T1000 (cell line): ENCODE measurements at places on chromosomes 7 and 10.
A peak's percentile ranks its signal among the peaks of the same experiment; 100 is the strongest.

DNA sequence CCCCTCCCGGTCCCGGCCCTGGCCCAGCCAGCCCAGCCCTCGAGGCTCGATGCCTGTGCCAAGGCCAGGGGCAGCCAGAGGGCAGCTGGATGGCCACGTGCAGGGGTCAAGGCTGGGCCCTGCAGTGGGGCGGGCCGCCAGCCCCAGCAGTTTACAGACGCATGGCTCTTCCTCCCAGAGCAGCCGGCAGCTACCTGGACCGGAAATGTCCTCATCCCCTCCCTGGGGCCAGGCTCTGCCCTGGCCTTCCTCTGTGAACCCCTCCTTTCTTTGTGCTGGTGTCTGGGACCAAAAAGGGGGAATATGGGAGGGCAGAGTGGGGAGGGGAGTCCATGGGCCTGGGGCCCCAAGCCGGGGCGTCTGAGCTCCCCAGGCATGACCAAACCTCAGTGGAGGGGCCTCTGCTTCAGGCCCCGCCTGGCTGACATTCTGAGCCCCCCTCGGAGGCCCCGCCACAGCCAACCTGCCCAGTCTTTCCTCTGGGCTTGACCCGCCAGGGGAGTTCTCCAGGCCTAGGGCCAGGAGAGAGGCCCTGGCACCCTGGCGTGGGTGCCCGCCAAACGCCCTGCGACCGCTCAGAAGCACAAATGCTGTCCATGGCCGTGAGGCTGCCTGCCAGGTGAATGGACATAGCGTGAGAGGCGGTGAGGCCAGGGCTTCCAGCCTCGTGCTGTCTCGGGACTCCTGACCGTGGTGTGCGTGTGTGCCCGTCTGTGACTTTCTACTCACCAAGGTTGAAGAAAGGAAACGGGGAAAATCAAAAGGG, 24.7 kb upstream of the AMZ1 start:
- DNase-seq = no peak

- DNase-seq = no peak
Observed at GRCh38 chr10:114545819-114546218, 112.3 kb downstream of the ABLIM1 start.

- no peak for DNase-seq
Observed at GRCh38 chr10:113161066-113161465, 211.0 kb downstream of the TCF7L2 start.

DNA sequence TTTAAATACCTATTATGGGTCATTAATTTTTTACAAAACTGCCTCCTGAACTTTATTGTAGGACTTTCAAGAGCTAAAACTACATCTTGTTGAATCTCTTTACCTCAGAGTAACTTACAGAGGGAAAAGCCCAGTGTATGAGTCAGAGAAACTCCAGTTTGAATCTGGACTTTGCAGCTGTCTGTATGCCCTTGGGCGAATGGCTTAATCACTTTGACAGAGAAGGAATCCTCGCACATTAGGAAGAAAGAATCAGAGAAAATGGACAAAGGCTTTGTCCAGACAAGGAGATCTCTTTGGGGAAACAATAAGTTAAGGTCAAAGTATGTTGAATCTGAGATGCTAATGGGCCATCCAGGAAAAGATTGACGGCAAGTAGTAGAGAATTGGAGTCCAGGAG, 484.2 kb upstream of the CELF2 start:
- peak; percentile 70 for DNase-seq

- no peak for DNase-seq
Observed at GRCh38 chr10:86918022-86918471, 39.4 kb downstream of the MMRN2 start.

- no peak for DNase-seq
Observed at GRCh38 chr7:2945171-2945570, 98.5 kb downstream of the CARD11 start.

DNA sequence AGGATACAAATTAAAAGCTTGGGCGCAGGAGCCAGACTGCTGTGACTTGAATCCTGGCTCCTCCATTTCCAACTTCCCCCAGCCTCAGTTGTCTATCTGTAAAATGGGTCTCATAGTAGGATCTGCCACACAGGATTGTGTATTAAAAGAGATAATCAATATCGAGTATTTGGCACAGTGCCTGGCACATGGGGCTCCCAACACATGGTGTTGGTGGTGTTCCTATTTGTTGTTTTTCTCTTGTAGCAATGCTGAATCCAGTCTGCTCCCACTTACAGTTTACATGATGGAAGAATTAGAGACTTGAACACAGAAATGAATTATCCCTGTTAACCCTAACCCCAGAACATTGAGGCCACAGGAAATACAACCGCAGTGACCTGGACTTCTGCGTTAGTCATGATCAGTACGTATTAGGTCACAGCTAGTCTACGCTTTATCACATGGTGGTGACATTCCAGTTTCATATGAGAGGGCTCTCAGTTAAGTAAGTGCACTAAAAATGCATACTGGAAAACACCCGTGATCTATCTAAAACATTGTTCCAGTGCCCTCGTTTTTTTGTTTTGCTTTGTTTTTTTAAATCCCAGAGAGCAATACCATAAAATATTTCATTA, 169.5 kb upstream of the KLF14 start:
- DNase-seq = no peak

DNA sequence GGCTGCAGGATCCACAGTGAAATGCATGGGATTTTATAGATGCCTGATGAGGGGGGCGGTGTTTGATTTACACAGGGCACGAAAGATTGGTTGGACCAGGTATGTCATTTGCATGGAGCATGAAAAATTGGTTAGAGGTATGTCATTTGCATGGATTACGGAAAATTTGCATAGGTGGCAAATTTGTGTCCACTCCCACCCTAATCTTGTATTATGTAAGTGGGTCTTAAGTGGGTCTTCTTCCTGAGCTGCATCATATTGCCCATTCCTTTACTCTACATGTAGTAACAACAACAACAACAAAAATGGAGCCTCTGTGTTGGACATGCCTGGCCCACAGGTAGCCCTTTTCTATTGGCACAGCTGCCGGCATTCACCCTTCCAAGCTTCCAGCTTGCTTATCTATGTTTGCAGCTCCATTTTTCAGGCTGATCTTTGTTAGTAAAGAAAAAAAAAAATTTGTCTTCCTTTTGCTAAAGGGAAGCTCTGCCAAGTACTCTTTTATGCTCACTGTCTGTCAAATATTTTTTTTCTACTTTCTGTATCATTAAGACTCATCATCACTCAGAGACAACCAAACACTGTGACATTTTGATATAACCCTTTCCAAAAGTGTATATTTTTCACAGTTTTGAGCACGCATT, 10.3 kb upstream of the ZNF273 start:
- no peak for DNase-seq

GRCh38 chr7:137920637-137921399, 74.0 kb upstream of the DGKI start:
- DNase-seq = no peak

DNA sequence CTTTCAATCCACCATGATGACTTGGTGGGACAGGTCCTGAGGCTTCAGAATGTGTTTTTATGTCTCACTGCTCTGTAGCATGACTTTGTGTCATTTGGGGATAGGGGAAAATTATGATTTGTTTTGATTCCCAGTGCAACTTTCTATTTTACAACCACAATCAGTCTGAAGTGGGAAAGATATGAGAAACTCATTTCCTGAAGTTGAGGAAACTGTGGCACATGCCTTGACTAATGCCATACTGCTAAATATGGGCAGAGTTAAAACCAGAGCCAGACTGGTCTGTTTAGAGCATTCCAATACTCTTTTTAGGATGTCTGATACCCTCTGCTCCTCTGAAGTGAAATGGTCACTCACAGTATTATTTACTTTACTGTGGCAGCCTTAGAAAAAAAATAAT, 307.7 kb downstream of the ADRA2A start:
- no peak for DNase-seq

DNA sequence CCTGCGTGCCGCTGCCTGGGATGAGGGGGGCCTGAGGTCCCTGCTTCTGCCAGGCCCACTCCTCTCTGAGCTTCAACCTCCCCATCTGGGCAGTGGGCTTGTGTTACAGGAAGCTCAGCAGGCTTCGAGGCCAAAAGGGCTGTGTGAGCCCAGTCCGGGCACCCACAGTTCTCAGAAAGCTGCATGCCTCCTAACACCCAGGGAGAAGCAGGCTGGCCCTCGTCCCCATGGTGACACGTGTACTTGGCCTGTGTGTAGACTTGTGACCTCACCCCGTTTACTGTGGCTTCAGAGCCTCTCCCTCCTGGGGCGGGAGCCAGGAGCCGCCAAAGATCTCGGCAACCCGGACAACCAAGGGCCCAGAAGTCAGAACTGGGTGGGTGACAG, 2.2 kb upstream of the GRIFIN start:
- no peak for DNase-seq

DNA sequence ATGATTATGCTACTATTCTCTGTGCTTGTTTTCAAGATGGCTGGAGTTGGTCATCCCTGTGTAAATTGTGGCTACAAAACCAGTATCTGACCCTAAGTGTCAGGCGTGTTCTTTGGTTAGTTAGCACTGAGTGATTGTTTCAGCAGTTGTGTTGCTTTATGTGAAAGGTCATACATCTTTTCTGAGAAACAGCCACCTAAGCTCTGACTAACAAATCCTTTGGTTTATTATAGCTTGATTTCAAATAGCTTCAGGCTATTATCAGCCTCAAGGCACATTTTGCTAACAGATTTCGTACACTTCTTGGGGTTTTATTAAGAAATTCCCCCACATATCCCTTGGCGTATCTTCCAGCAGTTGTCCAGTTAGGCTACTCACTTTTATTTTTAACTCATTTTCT, 4.8 kb upstream of the ADRB1 start:
- no peak for DNase-seq

- no peak for DNase-seq
Observed at GRCh38 chr10:15540727-15541126, 169.6 kb upstream of the FAM171A1 start.

DNA sequence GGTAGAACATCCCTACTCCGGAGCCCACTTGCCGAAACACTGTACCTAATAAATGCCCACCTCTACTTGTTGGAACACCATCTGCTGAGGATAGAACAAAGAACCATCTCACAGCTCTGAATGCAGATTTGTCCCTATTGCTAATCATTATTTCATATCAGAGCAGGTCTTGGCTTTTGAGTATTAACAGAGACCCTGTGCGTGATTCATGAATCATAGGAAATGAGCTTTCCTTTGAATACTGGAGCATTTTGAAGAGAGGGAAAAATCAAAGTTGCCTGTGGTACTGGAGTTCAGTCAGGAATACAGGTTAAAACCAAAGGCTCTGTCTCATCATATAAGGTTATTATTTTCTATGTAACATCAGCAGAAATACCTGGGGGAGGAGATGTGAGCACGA, 1132.3 kb downstream of the XPNPEP1 start:
- DNase-seq = no peak

GRCh38 chr10:6973899-6974298, 393.8 kb upstream of the PRKCQ start:
- no peak for DNase-seq

- DNase-seq = no peak
Observed at GRCh38 chr10:61452655-61453641, at the start of gene TMEM26. Gene TMEM26 (minus strand): TSS chr10:61453381. CDS start chr10:61453081, 300 bp downstream.

- DNase-seq = no peak
Observed at GRCh38 chr10:68516766-68517165, 10.6 kb downstream of the SLC25A16 start.

GRCh38 chr10:71241114-71241829, 28.9 kb downstream of the UNC5B start:
- DNase-seq = no peak

GRCh38 chr7:22443370-22444180, 56.4 kb downstream of the STEAP1B start:
- DNase-seq = no peak

DNA sequence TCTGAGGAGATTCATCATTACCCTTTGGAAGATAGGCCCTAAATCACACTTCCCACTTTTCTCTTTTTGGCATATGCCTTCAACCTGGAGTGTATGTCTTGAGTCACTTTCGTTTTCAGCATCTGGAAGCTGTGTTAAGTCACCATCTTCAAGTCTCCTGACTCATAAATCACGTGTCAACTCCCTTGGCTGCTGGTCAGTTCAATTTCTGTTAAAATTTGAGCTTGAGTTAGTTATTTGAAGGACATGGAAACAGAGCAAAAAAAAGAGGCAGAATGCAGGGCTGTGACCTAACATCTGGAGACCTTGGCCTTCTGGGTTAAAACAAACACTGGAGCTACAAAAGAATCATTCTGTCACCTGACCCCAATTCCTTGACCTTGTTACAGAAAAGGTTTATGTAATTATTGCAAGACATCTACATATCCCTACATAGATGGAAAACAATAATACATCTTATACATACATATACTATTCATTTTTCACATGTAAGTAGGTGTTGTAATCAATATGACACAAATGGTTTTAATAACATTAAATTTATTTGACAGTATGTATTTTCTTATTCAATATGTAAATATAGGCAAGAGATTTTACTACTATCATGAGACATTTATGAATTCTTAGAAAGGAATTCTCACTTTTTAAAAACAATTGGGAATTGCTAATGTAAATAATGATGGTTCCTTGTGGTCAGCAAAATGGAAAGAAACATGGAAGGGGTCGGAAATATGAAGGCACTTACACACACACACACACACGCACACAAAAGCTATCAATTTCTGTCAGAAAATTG, 169.7 kb upstream of the PHYHIPL start:
- no peak for DNase-seq

- no peak for DNase-seq
Observed at GRCh38 chr7:17463511-17464085, 165.1 kb downstream of the AHR start.

GRCh38 chr10:44980309-44981171, 1.9 kb upstream of the DEPP1 start:
- no peak for DNase-seq

DNA sequence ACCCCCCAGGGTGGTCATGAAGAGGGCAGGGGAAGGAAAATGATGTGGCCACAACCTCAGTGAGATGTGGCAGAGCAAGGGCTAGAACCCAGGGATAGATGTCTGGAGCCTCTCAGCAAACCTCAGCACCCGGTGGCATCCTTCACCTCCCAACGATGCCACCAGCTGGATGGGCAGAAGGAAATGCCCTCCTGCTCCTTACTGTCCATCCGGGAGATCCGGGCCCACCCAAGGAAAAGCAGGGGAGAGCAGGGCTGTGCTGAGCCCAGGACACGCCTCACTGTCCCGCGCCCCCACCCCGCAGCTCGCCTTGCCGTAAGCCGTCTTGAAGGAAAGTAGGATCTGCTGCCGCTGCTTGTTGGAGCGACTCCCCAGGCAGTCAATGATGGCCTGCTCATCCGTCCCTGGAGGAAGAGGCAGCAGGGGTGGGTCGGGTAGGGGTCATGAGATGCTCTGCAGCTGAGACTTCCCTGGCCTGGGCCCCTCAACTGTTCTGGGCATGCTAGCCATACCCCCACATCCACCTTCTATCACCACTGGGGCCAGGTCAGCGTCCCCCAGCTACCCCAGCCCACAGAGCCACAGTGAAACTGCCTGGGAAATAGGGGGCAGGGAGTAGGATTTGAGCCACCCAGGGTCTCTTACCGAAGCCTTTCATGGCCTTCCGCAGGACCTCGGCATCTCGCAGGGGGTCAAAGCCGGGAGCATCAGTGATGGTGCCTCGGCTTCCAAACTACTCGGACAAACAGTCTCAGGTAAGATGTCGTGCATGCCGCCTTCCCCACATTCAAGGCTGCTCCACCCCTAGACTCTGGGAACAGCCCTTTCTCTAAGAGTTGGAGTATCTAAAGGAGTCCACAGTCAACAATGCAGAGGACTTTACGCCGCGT, 34.3 kb downstream of the PLAC9 start:
- no peak for DNase-seq
